SK-N-DZ (cell line): ENCODE measurements at places on chromosomes 2 and 18.

GRCh38 chr18:62394006-62394763, 69.1 kb downstream of the TNFRSF11A start:
- no peak for DNase-seq

GRCh38 chr18:32868406-32868805, 95.6 kb upstream of the KLHL14 start:
- no peak for DNase-seq

GRCh38 chr2:28810384-28811285, at the start of gene SPDYA:
SPDYA (plus strand) TSS chr2:28810834; CDS start chr2:28816015, 5,181 bp downstream.
- no peak for DNase-seq

DNA sequence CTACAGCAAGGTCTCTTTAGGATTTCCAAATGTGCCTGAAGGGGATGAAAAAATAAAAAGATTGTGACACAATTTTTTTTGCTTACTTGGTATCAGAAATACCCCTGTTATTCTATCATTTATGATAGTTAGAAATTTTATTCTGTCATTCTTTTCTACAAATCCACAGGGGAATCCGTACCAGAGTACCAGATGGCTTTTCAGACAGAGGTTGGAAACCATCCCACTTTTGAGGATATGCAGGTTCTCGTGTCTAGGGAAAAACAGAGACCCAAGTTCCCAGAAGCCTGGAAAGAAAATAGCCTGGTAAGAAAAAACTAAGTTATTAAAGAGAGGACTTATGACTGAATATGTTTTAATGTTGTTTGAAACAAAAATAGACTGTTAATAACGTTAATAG, 92.6 kb upstream of the FAM117B start:
- no peak for DNase-seq

GRCh38 chr2:38259311-38259710, 117.8 kb downstream of the ATL2 start:
- DNase-seq = no peak

- no peak for DNase-seq
Observed at GRCh38 chr2:7262727-7263126, 345.5 kb downstream of the RNF144A start.
